ENCODE measurements at places on chromosomes 2 and 18. TPM values are rescaled to one million over a fixed set of nuclear protein-coding genes. Genes with fewer than 3 reads are reported as not detected.

- no peak for DNase-seq
These were observed 65.6 kb upstream of the STON1 start for GRCh38 chr2:48464264-48464795.

Gene KCNJ13
- total RNA-seq = 1.1 TPM

GRCh38 chr2:107992069-107992468, 5.7 kb downstream of the SLC5A7 start:
- DNase-seq = no peak

Gene CCDC68
- 0.62 TPM for total RNA-seq

Gene NT5C1B
- not detected for total RNA-seq

- DNase-seq = no peak
These were observed 4.8 kb downstream of the UXS1 start for GRCh38 chr2:106189325-106189724.

Gene AQP4
- total RNA-seq = 138 TPM

GRCh38 chr2:36801088-36801487, 104.6 kb downstream of the VIT start:
- no peak for DNase-seq

DNA sequence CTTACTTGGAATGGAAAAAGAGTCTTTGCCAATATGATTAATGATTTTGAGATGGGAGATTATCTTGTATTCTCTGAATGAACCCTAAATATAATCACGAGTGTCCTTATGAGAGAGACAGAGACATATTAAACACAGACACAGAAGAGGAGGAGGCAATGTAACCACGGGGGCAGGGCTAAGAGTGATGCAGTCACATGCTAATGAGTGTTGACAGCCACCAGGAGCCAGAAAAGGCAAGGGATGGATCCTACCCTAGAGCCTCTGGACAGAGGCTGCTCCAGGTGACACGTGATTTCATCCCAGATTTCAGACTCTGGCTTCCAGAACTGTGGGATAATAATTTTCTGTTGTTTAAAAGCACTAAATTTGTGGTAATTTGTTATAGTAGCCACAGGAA, 679.6 kb downstream of the MBD2 start:
- no peak for DNase-seq

Gene MALL
- total RNA-seq = 0.94 TPM

Gene GCFC2
- 32.6 TPM for total RNA-seq

DNA sequence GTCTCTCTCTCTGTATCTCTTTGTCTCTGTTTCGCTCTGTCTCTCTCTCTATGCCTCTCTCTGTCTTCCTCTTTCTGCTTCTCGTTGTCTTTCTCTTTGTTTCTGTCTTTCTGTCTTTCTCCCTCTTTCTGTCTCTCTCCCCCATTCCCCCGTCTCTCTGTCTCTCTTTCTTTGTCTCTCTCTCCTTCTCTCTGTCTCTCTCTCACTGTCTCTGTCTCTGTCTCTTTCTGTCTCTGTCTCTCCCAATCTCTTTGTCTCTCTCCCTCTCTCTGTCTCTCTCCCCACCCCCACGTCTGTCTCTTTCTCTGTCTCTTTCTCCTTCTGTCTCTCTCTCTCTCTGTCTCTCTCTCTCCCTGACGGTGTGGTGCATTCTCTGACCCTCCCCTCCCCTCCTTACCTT, 71.9 kb upstream of the ZNF516 start:
- DNase-seq = no peak

DNA sequence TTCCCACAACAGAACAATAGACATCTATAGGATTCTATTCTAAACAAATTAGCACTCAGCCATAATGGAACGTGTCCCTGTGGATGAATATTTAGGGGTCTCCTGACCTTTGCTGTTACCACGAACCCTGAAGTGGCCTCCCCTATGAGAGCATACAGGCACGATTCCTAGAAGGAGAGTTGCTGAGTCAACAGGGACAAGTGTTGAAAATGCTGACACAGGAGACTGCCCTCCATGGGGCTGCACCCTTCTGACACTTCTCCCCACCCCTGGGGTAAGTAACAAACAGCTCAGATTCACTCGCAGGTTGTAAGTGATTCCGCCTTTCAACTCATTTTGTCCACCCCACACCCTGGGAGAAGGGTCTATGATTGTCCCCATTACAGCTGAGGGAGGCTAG, 14.1 kb upstream of the STK25 start:
- no peak for DNase-seq

Gene TUBB8B
- total RNA-seq = not detected

DNA sequence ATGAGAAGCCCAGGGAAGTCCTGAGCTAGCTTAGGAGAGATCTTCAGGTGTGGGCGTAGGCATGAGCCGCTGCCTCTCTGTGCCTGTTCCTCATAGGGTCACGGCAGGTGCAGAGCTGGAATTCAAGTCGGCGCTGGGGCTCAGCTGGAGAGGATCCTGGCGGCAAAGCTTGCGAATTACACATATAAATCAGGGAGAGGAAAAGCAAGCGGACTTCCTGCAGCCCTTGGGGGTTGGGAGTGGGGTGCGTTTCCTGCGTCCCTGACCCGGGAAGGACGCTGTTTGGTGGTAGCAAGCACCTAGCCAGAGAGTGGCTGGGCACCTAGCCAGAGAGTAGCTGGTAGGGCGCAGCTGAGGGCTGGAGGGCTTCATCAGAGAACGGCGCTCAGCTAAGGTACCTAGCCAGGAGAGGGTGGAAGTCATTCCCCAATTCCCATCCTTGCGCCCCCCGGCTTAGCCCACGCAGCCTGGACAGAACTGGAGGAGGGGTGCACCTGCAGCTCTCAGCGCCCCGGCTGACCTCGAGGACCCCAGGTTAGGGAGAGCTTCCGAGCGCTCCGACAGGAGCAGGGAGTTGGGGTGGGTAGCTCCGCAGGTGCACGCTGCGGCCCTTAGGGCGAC, 459 bp upstream of the EFR3B start:
- DNase-seq = peak; percentile 35

DNA sequence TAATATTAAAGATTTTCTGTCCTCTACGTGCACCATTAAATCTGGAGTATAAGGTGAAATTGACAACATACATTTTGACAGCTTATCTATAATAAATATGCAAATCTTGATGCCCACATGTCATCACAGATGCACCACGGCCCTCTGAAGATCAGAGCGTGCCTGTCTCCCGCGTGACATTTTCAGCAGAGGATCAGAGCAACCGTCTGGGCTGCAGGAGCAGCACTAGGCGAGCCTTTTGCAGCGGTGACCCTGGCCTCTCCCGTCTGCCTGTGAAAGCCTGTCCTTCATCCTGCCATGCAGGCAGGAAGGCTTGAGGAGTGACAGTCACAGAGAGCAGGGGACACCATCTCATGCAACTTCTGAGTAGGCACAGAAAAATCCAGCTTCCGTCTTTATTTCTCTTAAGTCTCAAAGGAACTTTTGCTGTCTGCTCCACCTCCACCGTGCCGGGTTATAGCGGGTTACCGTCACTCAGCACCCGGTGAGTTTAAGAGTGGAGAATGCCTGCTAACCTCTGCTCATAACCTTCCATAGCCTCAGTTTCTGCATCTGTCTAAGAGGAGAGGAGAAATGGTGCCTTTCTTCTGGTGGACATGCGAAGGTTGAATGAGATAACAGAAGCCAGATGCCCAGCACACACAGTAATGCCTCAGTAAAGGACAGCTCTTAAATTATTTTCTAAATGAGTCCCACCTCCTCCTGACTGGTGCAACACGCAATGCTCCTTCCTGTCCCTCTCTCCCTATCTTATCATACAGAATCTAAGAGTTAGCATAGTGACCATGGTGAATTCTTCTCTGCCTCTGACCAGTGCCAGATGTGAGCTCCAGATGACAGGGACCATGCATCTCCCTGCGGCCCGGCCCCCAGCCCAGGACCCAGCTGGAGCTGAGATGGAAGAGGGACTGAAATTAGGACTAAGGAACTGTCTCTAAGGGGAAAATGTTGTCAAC, 43.8 kb downstream of the CELF4 start:
- no peak for DNase-seq

- no peak for DNase-seq
These were observed 105.9 kb upstream of the AQP4 start for GRCh38 chr18:26971409-26971808.

- DNase-seq = no peak
These were observed 19.2 kb upstream of the ASB1 start for GRCh38 chr2:238407566-238407965.

Gene CXCR1
- total RNA-seq = not detected

DNA sequence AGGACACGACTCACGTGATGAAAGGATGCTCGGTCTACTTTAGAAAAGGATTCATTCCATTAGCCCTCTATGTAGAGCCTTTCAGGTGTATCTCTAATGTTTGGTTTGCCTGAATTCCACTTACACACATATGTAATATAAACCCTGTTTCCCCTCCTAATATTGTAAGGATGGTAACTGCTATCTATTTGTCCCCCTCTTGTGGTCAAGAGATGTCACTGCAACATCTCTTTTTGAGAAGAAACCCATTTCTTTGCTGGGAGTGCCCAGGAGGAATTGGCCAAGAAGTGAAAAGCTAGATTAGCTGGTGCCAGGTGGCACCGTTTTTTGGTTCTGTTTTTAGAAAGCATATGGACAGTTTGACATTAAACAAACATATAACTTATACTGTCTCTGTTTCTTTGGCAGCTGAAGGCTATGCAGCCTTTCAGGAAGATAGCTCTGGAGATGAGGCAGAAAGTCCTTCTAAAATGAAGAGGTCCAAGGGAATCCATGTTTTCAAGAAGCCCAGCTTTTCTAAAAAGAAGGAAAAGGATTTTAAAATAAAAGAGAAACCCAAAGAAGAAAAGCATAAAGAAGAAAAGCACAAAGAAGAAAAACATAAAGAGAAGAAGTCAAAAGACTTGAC, 41.2 kb downstream of the RALBP1 start:
- no peak for DNase-seq

DNA sequence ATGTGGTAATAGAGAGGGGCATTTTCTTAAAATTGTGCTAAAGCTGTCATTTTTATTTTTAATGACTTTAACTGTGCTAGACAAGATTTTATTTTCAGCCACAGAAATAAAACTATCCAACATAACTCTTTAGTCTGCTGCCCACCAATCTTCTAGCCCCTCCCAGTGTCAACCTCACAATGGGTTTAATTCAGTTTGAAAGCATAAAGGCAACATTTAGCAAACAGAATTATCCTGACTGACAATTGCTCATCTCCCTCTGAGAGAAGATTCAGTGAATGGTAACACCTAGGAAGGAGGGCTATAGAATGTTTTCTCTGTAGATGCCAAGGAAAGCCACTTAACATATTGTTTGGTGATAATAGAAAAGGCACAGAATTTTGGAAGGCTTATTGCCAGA, 5.2 kb downstream of the ERMN start:
- DNase-seq = no peak

GRCh38 chr18:45376193-45376592, 239.1 kb upstream of the SLC14A2 start:
- no peak for DNase-seq

Gene MOGAT1
- not detected for total RNA-seq

GRCh38 chr2:40325116-40325515, 126.8 kb downstream of the SLC8A1 start:
- no peak for DNase-seq

- DNase-seq = no peak
These were observed 981 bp downstream of the RAMP1 start for GRCh38 chr2:237860273-237860935.

Gene GAREM2
- 7.0 TPM for total RNA-seq

Gene FER1L5
- total RNA-seq = 0.47 TPM

Gene TTLL4
- 6.7 TPM for total RNA-seq

Gene SLC14A1
- 4.1 TPM for total RNA-seq

GRCh38 chr2:129737660-129738527, 241.6 kb upstream of the RAB6C start:
- no peak for DNase-seq

Gene ZAP70
- 1.1 TPM for total RNA-seq

GRCh38 chr2:48272199-48272598, 257.8 kb upstream of the STON1 start:
- DNase-seq = no peak

DNA sequence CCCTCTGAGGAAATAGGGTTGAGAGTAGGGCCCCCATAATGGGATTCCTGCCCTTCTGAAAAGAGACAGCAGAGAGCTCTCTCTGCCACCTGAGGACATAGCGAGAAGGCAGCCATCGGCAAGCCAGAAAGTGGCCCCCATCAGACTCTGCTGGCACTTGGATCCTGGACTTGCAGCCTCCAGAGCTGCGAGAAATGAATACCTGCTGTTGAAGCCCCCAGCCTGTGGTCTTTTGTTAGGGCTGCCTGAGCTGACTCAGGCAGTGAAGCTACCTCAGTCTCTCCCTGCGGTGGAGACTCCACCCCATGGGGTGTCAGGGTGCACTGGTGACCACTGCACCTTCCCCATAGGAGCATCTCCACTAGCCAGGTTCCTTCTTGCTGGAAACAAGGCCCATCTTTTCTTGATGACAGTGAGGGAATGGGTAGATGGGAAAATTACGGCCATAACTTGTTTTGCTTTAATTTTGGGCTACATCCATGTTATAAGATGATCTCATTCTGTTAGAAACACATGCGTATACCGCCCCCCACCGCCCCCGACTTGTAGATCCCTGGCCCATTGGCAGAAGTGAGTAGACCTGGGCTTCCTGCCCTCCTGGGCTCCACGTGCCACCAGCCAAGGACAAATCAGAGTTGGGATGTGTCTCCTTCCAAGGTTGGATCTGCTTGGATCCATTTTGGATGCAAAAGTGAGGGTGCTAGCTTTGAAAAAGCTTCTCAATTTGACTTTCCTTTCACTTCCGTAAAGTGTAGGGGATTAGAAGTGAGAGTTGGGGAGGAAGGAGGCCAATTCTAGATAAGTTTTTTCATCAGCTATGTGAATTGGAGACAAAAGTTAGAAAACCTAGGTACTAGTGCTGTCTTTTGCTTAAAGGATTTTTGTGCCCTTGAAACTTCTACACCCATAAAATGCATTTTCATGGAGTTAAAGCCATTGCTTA, 42.9 kb downstream of the NCK2 start:
- DNase-seq = no peak

DNA sequence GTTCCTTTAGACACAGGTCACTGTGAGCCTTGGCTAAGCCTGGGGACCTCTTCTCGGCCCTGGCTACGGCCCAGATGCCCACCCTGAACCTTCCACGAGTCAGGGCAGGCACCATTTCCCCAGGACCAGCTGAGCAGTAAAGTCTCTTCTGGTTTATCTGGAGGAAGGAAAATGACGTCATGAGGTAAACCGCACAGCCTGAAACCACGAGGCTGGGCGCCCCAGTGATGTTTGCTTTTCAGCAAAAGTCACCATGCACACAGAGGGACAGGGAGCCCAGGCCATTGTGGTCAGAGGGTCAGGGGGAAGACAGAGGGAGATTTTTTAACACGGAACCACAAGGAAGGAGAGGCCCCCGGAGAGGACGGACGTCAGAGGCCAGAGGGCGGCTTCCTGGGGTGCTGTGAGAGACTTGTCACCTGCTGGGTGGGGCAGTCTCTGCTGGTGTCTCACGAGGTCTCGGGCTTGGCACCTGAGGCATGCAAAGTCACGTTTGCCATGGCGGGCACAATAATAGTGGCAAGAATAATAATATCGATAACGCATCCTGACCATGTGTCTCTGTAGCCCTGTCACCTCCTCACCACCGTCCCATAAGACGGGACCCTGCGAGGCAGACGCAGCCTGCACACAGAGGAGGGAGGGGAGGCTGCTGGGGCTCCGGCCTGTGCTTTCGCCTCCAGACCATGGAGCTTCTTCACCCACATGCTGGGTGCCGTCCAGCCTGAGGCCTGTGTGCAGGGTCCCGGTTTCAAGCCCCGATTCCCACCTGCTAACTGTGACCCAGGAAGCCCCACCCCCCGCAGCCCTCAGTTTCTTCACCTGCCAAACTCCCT, 33.2 kb upstream of the FOSL2 start:
- no peak for DNase-seq

All from occipital lobe (tissue), 3 donors.